ENCODE measurements at places on chromosomes 11 and 22. TPM values are rescaled to one million over a fixed set of nuclear protein-coding genes. Genes with fewer than 3 reads are reported as not detected.
A peak's percentile ranks its signal among the peaks of the same experiment; 100 is the strongest.

- DNase-seq, result no peak
Measured at GRCh38 chr11:64341429-64341828, 1.4 kb downstream of the CCDC88B start.

DNA sequence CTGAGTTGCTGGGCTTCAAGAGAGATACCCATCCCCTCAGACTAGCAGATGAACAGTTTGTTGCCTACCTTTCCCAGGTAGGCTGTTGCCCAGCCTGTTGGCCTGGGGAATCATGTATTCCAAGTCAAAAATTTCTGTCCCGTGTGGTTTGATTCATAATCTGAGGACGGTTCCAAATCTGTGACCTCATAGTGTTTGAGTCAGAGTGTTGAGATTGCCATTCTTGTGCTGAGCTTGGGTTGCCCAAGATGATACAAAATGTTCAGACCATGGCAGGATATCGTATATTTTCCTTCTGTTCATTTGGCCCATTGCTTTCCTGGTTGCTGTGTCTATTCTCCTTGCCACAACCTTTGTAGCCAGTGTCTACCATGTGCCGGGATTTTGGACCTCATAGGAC is 64.3 kb downstream of the CYB5R2 start:
- no peak for DNase-seq

PIH1D2 gene
- 14.5 TPM for total RNA-seq

TRIM6 gene
- 4.2 TPM for total RNA-seq

DNA sequence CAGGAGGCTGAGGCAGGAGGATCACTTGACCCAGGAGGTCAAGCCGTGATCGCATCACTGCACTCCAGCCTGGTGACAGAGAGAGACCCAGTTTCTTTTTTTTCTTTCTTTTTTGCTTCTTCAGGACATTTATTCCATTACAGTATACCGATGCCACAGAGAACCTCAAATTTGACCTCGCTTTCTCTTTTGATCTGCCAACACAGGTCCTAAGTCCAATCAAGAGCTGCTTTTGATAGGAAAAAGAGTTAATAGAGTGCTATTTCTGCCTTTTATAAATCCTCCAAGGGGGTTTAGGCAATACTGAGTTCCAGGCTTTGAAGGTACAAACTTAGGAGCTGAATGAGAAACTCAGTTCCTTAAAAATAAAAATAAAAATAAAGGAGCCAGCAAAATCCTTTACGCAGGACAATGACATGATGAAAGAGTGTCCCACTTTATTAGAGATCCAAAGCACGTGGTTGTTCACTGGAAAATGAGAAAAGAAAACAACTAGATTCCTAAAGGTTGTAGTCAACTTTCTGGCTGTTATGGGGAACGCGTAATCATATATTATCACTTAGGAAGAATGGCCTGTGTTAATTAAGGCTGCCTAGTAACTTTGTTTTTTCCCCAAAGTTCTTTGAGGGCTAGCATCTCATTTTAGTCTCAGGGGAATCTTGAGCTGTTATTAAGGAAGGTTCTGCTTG is 27.2 kb downstream of the FADD start:
- DNase-seq, result no peak

APOBEC3H gene
- total RNA-seq, result not detected

GRCh38 chr11:3215346-3216026 is 3.1 kb downstream of the MRGPRG start:
- DNase-seq, result no peak

- peak; percentile 34 for DNase-seq
Measured at GRCh38 chr11:85694385-85694980, 8.5 kb upstream of the CCDC89 start.

CRKL gene
- 58.6 TPM for total RNA-seq

DNA sequence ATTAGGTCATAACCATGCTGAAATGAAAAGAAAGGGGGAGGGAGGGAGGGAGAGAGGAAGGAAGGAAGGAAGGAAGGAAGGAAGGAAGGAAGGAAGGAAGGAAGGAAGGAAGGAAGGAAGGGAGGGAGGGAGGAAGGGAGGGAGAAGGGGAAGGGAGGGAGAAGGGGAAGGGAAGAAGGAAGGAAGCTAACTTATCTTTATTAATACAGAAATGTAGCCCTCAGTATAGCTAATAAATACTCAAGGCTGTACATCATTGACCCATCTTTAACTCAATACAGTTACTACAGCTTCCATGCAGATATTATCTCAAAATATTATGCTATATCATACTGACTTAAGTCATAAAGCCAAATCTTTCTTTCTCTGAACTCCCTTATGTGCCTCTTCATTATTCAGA is 17.4 kb upstream of the SOX6 start:
- no peak for DNase-seq

DNA sequence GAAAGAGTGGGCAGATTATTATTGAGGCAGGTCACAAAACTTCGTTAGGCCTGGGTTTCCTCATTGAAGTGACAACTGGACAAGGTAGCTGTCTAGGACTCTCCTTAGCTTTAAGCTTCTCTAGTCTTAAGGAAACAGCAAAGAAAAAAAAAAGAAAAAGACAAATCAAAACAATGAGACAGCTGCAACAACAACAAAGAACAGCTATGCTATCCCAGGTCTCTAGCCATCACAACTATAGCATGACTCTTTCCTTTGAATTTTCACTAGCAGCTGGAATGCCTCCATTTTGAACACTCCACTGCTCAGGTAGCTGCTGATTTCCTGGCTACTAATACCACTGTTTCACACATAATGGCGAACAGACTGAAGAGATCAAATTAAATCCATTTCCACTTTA is 302.4 kb upstream of the SORL1-AS1 start:
- DNase-seq, result no peak

GRCh38 chr11:86749821-86750401 is 50.4 kb upstream of the PRSS23 start:
- DNase-seq, result no peak

GLYAT gene
- not detected for total RNA-seq

ATP6V1E1 gene
- total RNA-seq, result 128 TPM

NPAS4 gene
- total RNA-seq, result 0.09 TPM

Data from lung (tissue), 17 donors.